Progenitor cell of endocrine pancreas (in vitro differentiated cells): ENCODE measurements at places on chromosomes 3 and 15. TPM values are rescaled to one million over a fixed set of nuclear protein-coding genes. Genes with fewer than 3 reads are reported as not detected.

DNA sequence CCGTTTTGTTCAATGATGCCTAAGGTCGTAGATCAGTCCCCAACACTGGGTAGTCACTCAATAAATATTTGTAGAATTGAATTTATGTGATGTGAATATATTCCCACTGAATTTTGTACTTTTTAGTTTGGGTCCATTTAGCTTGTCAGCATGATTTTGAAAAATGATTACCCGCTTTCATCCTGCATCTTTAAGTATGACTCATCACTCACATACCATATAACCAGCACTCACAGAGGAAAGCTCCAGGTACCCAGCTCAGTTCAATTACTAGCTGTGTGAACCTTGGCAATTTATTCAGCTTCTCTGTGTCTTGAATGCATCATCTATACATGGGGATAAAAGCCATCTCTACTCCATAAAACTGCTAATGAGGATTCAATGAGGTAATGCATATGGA lies 2.2 kb upstream of the MLF1 start:
- no peak for DNase-seq
- H3K27me3 ChIP-seq = peaks cover 22% of the 10 kb centered on the region
- peaks cover 4% of the 10 kb centered on the region for H3K4me1 ChIP-seq
- no peak overlapping the region for H3K27ac ChIP-seq
- H3K4me3 ChIP-seq = no peak overlapping the region
- H3K36me3 ChIP-seq = no peaks in the 10 kb centered on the region

- H3K27ac ChIP-seq = no peak overlapping the region
- H3K4me3 ChIP-seq = no peak overlapping the region
- peaks cover 20% of the 10 kb centered on the region for H3K36me3 ChIP-seq
- no peak for DNase-seq
- H3K27me3 ChIP-seq = no peaks in the 10 kb centered on the region
Observed at GRCh38 chr15:75597667-75598341, 18.7 kb upstream of the PTPN9 start.

- H3K4me1 ChIP-seq = peaks cover 21% of the 10 kb centered on the region
- no peaks in the 10 kb centered on the region for H3K27me3 ChIP-seq
- DNase-seq = no peak
- H3K4me3 ChIP-seq = no peak overlapping the region
- no peak overlapping the region for H3K27ac ChIP-seq
Observed at GRCh38 chr3:10194328-10195071, 29.8 kb downstream of the IRAK2 start.

Gene TAGLN3
- 7.4 and 9.0 TPM in 2 replicates for total RNA-seq

Gene RFT1
- total RNA-seq = 22.0 and 22.5 TPM in 2 replicates

- H3K27ac ChIP-seq = no peak overlapping the region
- no peaks in the 10 kb centered on the region for H3K4me1 ChIP-seq
- H3K27me3 ChIP-seq = peaks cover 10% of the 10 kb centered on the region
- H3K4me3 ChIP-seq = no peak overlapping the region
Observed at GRCh38 chr15:79661411-79661810, 229.3 kb downstream of the MINAR1 start.

Gene BMF
- 128 and 129 TPM in 2 replicates for total RNA-seq
